ENCODE measurements at places on chromosomes 1 and 21.
A peak's percentile ranks its signal among the peaks of the same experiment; 100 is the strongest.

- no peak for DNase-seq
Observed at GRCh38 chr1:173409613-173410012, 67.5 kb upstream of the PRDX6 start.

- no peak for DNase-seq
Observed at GRCh38 chr1:229412056-229412455, 21.8 kb downstream of the ACTA1 start.

DNA sequence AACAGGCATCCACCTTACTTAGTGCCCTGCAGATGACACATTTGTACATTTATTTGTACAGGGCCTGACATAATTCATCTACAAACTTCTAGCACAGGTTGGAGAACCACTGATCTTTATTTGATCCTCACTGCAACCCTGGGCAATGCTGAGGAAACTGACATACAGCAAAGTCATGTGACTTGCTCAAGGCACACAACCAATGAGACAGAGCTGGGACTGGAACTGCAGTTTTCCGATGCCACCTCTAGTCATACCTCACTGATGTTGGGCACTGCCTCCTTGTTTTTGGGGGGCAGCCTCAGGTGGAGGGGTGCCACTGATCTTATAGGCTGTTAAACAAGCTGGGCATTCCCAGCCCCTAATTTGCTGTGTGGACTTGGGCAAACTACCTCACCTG lies 3.4 kb downstream of the PROK1 start:
- DNase-seq, result no peak

DNA sequence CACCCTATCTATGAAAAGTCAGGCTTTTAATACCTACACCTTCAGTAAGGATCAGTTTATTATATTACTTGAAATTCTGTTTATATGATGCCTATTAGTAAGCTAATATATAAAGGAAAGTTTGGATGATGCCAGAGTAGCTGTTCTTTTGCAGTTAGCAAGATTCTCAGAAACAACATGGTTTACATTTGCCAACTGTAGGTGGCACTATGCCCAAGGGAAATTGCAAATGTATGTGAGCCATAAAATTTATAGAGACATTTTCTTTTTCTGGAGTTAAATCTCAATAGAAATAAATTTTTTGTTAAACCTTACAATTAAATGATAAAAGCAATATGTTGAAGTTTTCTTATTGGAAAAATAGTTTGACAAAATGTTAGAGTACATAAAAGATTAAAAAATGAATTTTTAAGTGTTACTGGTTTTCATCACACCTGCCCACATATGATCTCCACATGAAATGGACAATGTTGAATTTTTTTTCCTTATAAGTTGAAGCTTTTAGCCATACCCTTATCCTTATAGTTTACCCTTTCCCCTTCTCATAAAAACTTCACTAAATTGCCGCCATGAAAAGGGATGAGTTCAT lies 32.1 kb upstream of the EPHX4 start:
- peak; percentile 51 for DNase-seq

- DNase-seq, result no peak
Observed at GRCh38 chr1:40038697-40039096, 1.8 kb upstream of the CAP1 start.

DNA sequence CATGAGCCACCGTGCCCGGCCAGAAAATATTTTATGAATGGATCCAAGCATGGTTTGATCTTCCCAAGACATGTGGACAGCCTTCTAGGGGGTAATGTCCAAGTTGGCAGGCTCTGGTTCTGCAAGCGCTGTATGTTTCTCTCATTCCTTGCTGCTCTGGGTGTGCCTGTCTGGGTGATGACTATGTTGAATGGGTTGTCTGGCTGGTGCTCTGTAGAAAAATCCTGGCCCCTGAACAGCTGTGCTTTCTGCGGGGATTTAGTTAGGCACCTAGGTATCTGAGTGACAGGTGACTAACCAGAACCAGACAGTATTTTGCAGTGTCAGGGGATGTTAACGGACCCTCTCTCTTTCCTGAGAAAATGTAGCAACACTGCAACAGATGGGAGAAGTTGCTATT lies 14.1 kb downstream of the HUNK start:
- DNase-seq, result no peak

DNA sequence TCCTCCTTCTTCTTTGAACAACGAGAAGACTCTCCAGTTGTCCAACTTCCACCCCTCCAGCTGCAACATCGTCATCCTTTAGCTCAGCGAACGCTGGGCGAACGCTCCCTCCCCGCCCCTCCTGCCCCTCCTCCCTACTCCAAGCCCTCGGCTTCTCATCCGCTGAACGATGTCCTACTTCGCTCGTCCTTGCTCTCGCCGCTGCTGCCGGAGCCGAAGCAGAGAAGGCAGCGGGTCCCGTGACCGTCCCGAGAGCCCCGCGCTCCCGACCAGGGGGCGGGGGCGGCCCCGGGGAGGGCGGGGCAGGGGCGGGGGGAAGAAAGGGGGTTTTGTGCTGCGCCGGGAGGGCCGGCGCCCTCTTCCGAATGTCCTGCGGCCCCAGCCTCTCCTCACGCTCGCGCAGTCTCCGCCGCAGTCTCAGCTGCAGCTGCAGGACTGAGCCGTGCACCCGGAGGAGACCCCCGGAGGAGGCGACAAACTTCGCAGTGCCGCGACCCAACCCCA lies at the start of gene BCAN:
BCAN (plus strand) TSS at position 357 of the 504 bp plus-strand sequence. CDS start 3,938 bp downstream, outside the sequence.
- peak; percentile 32 for DNase-seq

DNA sequence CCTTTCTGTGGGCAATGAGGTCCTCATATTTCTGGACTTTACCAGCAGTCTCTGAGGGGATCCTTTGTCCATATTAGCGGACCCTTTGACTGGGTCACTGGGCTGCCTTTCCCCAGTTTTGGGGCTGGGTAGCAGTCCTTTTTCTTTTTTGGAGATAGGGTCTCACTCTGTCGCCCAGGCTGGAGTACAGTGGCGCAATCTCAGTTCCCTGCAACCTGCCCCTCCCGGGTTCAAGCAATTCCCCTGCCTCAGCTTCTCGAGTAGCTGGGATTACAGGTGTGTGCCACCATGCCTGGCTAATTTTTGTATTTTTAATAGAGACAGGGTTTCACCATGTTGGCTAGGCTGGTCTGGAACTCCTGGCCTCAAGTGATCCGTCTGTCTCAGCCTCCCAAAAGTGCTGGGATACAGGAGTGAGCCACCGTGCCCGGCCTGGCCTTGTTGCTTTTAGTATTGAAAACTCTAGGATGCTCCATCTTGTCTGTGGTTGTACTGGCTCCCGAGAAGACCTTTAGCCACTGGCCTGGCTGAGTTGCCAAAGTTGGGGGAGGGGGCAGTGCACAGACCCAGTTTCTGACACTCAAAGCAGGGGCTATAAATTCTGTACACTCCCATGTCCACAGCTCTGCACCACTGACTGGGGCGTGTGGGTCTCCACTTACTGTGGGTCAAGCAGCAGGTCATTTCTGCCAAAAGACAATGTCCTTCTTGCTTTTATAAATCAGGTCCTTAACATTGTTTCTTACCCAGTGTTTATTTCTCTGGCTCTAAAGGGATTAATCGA lies 33.1 kb downstream of the MAN1C1 start:
- DNase-seq, result no peak

GRCh38 chr1:145884675-145885074 lies 991 bp downstream of the ANKRD35 start:
- DNase-seq, result no peak

DNA sequence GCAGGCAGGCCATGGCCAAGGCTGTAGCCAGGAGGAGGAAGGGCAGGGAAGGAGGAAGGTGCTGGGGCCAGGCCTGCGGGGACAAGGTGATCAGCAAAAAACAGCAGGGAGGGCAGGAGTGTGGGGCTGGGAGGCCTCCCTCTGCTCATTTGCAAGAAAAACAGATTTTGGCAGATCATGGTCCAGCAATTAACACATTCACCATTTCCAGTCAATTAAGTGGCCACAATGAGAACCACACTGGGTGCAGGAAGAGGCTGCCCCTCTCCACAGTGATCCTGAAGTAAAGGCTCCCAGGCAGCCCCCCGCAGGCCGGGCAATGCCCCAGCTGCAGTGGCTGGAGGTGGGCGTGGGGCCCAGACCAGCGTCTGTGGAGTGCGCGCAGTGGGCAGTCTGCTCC lies 54.6 kb downstream of the DMRTB1 start:
- DNase-seq, result no peak

DNA sequence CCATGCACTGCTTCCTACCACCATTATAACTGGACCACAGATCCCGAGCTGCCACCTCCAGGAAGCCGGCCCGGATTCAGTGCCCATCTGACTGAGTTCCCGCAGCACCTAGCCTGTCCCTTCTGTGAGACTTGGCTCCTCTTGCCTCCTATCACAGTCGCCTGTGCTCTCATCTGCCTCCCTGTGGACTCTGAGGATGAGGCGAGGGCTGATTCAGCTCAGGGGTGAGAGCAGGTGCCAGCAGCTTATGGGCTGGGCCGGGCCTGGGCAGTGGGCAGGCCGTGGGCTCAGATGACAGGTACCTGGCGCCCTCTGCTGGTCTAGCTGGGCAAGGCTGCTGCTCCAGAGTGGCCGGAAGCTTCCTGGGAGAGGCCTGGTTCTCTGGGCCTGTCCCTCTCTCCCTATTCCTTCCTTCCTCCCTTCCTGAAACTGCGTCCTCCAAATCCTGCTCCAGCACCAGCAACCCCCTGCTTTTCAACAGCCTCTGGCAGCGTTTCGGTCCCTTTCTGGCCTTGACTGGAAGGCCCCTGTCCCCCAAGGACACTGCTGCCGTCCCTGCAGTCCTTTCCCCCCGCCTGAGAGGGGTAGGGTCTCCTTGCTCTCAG lies 17.3 kb upstream of the PCSK9 start:
- DNase-seq, result peak; percentile 85

DNA sequence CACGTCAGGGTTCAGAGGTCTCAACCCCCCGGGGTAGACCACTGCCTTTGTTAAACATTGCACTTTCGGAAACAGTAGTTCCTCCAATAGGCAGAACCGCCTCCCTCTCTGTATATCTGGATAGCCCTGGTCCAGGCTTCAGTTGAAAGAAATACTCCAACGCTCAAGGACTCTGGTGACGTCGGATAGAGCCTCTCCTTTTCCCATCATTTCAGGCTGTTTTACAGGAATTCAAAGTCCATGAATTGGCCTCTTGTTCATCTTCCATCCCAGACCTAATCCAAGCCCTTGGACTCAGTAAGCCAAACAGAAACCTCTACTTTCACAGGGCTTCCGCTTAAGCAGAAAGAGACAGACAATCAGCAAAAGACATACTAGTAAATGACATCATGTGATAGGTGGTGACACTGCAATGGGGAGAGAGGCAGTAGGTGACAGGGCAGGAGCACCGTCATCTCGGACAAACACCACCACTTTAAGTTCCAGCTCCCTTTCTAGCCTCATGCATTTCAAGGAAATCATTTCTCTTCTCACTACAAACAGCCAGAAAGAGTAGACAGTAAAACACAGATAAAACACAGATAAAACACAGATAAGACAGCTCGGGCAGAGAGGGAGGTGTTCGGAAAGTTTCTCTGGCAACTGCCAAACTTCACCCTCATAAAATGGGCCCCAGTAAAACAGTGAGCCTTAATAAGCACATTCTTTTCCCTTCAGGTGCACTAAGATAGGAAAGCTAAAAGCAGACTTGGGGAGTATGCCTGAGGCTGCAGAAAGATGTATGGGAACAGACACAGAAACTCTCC lies 2.3 kb upstream of the PLA2G2A start:
- DNase-seq, result no peak
